ENCODE measurements at places on chromosomes 12 and 14. TPM values are rescaled to one million over a fixed set of nuclear protein-coding genes. Genes with fewer than 3 reads are reported as not detected.

Gene RASSF9
- total RNA-seq = 0.41 TPM

Gene TMEM229B
- total RNA-seq = 22.4 TPM

Gene CDH24
- total RNA-seq = 9.4 TPM

Gene CEP170B
- 18.3 TPM for total RNA-seq

Gene FAM90A1
- total RNA-seq = 0.41 TPM

Gene TCL1B
- not detected for total RNA-seq

Gene IL26
- not detected for total RNA-seq

Gene ERG28
- total RNA-seq = 7.7 TPM

Gene PPFIBP1
- 69.3 TPM for total RNA-seq

Gene COX8C
- total RNA-seq = not detected

Gene TMEM30B
- under 0.01 TPM for total RNA-seq

Gene CHGA
- 39.5 TPM for total RNA-seq

Gene BDKRB1
- total RNA-seq = 0.41 TPM

Gene APOF
- not detected for total RNA-seq

Gene BDKRB2
- total RNA-seq = 0.41 TPM

Gene BATF
- 0.82 TPM for total RNA-seq

Gene FBXO33
- total RNA-seq = 24.5 TPM

Gene ITGA7
- 3.7 TPM for total RNA-seq

Gene PAPLN
- 1.2 TPM for total RNA-seq

Gene LBHD2
- not detected for total RNA-seq

Gene BHLHE41
- total RNA-seq = 0.41 TPM

Gene SERPINA12
- not detected for total RNA-seq

Gene KRT75
- total RNA-seq = not detected

Gene NYNRIN
- total RNA-seq = 9.8 TPM

Gene DPY19L2
- total RNA-seq = 36.3 TPM

Gene SERPINA10
- not detected for total RNA-seq

Gene CLMN
- 0.82 TPM for total RNA-seq

Gene FGD4
- total RNA-seq = 81.9 TPM

Gene ARID4A
- 59.1 TPM for total RNA-seq

Gene TMTC2
- 15.9 TPM for total RNA-seq

Gene TMEM263
- total RNA-seq = 36.3 TPM

Gene RFLNA
- total RNA-seq = 7.7 TPM

Gene SIX4
- 0.41 TPM for total RNA-seq

Gene GLI1
- under 0.01 TPM for total RNA-seq

Gene KRT3
- not detected for total RNA-seq

Gene PRIMA1
- under 0.01 TPM for total RNA-seq

Gene PLEKHG7
- not detected for total RNA-seq

Gene TCTN1
- 35.9 TPM for total RNA-seq

Gene SLC10A1
- not detected for total RNA-seq

Gene STXBP6
- total RNA-seq = 37.9 TPM

Gene KRT8
- not detected for total RNA-seq

Gene KRT83
- total RNA-seq = not detected

Gene IL31
- total RNA-seq = not detected

Measured in frontal cortex (tissue), 4 donors.